ENCODE measurements at places on chromosomes 5 and 9.

GRCh38 chr5:71701407-71701806, 17.7 kb upstream of the CARTPT start:
- no peak for DNase-seq

DNA sequence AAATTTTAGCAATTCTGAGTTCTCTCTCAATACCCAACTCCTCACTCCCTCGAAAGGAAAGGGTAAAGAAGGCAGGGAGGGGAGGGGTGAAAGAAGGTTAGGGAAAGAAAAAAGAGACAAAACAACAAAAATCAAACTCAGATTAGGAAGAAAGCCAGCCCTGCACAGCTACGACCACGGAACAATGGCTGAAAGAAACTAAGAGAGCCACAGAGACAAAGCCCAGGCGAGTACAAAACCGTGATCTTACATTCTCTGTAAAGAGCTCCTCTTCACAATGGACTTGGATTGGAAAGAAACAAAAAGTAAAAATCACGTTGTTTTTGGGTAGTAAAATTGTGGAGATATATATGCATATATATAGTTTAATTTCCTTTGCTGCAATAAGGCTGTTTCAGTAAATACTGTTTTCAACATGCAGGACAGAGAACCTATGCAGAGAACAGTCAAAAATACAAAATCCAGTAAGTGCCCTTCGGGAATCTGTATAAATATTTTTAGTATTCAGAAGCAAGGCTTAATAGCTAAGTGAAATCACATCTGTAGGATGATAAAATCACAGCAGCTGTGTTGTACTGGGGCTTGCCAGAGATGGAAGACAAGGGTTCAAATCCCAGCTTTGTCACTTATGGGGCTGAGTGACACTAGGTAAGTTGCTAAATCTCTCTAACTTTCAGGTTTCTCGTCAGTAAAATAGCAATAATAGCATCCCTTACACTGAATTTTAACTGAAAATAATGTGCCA, 16.9 kb downstream of the PSMB7 start:
- no peak for DNase-seq

- no peak for DNase-seq
Measured at GRCh38 chr9:123375469-123376132, 19.6 kb downstream of the CRB2 start.

GRCh38 chr9:136596630-136597031, 50.8 kb upstream of the NOTCH1 start:
- DNase-seq: no peak

DNA sequence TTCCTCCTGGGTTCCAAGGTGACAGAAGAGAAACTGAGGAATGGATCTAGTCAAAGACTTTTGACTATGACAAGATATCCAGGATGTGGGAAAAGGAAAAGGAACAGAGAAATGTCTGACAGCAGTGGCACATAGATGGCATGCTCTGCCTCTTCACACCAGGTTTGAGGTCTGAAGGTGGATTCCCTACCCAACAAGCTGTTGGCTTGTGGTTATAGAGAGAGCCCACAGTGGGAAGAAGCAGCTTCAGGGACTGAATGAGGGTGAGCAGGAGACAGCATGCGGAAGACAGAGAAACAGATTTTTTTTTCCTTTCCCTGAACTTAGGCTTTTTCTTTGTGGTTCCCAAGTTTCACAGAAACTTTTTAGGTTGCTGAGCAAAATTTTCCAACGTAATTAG, 20.6 kb downstream of the IFNW1 start:
- DNase-seq: no peak

DNA sequence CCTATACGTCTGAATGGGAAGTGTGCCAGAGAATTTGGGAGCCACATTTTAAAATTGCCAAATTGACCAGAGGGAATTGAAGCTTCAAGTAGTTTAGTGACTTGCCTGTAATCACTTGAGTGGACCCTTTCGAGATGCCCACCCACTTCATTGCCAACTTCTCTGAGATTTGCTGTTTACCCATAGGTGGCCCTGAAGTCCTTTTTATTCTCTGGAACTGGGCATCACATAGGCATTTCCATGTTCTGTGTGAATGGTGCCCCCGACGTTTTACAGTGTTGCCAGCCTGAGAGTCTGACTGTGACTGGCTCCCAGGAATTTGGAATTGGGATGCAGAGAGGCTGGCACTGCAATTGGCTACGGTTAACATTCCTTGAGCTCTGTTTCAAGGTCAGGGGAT, 158.6 kb downstream of the SEMA6A start:
- no peak for DNase-seq

GRCh38 chr9:23229890-23230317, 596.1 kb downstream of the ELAVL2 start:
- DNase-seq: no peak

DNA sequence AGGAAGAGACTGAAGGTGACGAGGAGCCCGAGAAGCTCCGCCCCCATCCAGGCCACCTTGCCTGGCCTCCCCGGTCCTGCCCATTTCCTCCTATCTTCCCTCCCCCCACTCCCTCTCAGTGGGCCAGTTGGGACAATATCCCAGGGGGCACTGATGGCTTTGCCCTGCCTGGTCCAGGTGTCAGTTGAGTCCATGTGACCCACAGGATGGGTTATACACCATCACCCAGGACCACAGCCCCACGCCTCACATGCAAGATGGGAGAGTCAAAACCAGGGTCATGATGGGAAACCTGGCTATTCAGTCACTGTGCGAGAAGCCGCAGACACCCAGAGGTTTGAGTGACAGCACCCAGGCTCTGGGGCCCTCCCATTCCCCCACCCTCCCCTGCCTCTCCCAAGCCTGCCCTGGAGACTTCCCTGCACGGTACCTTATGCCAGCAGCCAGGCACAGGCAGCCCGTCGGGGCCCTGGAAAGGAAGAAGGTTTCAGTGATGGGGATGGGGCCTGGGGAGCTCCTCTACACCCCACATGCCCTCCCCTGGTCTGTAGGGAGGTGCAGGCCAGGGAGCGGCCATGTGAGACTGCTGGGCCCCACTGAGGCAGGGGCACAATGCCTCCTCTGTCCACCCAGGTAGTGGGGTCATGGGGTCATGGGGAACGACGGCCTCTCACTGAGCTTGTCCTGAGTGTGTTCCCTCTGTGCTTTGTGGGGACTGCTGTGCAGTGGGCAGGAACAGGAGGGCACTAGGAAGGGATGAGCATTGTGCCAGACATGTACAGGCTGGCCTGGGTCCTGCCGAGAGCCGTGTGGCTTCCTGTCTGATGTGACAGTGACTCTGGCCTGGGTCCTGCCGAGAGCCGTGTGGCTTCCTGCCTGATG, 6.3 kb upstream of the PHYKPL start:
- DNase-seq: no peak

- no peak for DNase-seq
Measured at GRCh38 chr9:134802216-134802795, 78.3 kb upstream of the FCN2 start.

GRCh38 chr5:178794433-178794832, 64.0 kb upstream of the ZNF354A start:
- no peak for DNase-seq

- no peak for DNase-seq
Measured at GRCh38 chr5:172944741-172945140, 14.5 kb upstream of the RPL26L1 start.

- no peak for DNase-seq
Measured at GRCh38 chr9:90445391-90445790, 197.2 kb downstream of the DIRAS2 start.

DNA sequence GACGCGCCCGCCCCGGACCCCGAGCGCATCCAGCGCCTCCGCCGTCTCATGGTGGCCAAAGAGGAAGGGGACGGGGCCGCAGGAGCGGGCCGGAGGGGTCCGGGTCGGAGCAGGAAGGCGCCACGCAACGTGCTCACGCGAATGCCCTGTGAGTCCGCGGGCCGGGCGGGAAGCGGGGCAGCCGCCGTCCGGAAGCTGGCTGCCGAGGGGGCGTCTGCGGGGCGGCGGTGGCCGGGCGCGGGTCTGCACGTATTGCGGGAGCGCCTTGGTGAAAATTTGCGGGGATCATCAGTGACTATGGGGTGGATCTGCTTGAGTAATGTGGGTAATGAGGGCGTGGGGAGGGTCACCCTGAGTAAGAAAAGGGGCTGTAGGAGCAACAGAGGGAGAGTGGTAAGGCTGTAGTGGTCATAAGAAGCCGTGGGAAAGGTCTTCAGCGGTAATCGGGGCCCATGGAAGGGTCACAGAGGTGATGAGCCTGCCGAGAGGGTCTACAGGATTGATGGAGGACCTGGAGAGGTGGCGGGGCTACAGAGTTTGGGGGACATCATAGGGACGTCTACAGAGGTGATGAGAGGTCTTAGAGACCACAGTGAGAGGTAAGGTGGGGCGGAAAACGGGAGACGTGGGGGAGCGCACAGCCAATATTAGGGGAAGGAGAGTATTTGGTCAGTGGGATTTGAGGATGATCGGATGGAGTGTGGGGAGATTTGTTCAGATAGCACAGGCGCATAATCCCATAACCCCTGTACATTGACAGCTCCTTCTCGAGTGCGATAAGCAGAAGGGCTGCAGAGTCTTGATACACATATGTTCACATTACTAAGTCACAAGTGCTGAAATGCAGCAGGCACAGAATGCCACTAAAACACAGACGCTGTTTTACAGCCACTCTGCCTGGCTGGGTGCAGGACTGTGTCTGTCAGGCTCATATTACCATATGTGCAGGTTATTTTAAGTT, 819 bp downstream of the LSM11 start:
- no peak for DNase-seq

- no peak for DNase-seq
Measured at GRCh38 chr9:111605041-111605559, 5.7 kb upstream of the PTGR1 start.

GRCh38 chr5:173231996-173232498, 3.0 kb downstream of the NKX2-5 start:
- no peak for DNase-seq

DNA sequence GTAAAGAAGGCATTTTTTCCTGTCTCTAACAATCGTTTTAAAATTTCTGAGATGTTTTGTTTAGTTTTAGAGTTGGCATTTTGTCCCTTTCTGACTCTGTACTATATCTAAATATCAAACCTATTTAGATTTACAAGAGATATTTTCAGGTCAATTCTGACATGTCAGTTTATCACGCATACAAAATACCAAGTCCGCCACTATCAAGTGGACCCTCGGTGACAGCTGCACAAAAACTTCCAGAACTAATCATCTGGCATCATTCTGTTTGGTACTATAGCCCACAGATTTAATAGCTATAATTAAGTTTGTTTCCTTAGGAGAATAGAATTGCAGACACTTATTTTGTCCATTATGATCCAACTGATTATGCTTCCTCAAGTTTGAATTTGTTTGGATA, 1278.2 kb downstream of the CDH12 start:
- DNase-seq: no peak

DNA sequence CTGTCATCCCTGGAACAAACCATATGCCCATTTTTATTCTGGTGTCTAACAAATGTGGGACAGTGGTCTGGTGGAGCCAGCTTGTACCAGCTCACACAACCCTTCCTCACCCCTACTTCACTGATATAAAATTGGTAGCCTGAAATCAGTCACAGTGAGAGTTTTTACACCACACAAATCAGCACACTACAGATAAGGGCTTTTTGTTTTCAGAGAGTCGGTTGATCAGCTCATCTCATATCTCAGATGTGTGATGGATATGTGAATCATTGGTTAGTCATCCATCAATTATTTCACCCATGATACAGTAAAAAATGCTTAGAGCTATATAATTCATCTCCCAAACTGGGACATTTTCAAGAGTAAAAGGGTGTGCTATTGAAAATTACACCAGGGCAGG, 529.2 kb downstream of the EBF1 start:
- DNase-seq: no peak

DNA sequence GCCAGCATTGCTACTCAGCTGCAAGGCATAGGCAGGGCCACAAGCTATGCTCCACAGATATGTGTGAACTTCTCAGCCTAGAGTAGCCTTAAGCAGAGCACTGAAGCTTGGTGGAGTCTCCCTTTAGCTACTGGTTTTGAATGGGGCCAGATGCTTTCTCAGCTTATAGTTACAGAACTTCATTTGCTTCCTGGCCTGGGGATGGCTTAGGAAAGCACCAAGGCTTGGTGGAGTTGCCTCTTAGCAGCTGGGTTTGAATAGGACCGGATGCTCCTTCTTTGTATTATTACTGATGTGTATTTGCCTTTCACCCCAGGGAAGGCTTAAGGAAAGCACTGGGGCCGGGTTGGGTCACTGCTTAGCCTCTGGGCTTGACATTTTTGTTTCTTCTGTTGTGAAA, 497.8 kb upstream of the SEMA6A start:
- DNase-seq: no peak

DNA sequence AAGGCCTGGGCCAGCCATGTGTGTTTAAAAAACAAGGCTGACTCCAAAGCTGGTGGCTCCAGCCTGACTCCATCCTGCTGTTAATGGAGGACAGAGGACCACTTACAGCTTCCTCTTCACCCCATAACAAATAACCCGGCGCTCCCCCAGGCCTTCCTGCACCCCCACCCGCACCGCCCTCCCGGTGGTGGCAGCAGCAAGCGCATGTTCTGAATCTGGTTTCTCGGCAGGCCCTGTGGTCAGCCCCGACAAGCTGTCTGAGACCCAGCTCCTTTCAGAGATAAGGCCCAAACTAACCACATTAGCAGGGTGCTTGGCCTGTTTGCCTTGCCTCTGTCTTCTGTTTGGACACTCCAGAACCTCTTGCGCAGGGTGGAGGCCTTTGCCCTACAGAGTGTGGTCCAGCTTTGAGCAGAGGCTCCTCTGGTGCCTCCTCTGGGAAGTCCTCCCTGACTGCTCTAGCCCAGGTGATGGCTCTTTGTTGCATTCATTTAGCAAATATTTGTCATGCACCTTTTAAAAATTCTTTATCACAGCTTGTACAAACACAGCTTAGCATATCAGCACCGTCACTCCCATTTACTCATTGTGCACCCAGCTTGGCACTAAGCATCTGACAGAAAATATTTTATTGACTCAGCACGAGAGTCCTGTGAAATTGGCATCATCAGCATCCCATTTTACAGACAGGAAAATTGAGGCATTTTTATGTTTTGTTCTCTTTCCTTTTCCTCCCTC, 78.4 kb downstream of the NDFIP1 start:
- no peak for DNase-seq

All from AG09309 (cell line).